ENCODE measurements at places on chromosomes 2 and 18.

DNA sequence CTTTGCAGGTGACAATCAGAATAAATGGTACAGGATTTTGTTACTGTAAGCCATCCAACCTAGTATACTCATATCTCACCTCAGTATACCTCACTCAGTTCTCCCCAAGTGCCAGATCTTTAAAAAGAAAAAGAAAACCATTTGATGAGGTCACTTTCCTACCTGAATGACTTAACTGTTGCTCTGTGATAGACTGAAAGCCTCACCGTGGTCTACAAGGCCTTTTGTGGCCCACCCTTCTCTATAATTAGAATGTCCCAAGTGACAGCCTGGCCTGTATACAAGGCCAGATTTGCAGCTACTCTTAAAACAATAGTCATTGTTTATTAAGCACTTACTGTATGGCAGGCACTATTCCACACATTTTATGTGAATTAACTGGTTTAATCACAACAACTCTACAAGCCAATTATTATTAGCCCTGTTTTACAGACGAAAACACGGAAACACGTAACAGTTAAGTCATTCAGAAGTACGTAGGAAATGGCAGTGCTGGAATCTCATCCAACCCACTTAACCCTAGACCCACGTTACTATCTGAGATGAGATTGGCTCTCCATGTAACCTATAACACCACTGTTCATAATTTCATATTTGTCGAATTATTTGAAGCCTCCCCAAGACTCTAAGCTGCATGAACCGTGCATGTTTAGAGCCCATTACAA is 28.3 kb downstream of the PKP4 start:
- DNase-seq: no peak

DNA sequence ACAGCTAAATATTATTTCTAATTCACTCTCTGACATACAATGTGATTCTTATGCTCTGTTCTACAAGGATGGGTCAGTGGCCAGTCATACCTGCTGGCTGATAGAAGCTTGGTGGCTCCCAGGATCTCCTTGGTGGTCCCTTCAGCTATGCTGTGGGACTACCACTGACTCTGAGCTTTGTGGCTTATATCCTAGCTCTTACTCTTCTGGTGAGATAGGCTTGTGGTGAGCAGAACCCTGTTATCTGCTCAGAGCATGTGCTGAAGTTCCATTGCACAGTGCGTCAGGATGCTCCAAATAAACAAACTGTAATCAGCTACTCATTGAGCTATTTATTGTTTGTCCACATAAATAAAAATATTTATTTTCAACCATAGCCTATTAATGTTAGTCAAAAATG is 51.7 kb downstream of the MFSD6 start:
- DNase-seq: no peak

DNA sequence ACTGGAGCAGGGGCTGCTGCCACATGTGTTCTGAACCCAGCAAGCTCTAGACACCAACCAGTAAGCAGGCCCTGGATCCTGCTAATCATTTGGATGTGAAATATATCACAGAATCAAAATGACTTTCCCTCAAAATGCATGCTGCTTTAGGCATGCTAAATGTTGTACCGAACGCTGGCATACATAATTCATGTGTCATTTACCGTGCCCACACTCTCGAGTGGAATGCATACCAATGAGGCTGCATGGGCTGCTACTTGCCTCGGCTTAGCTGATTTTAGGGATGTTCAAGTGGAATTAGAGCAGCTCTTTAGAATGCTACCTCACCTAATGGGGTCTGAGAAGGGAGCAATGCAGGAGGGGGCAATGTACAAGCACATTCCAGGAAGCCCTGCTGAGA is 509.6 kb upstream of the RAB6C start:
- no peak for DNase-seq

GRCh38 chr2:112973156-112973555 is 4.7 kb upstream of the IL36G start:
- no peak for DNase-seq

DNA sequence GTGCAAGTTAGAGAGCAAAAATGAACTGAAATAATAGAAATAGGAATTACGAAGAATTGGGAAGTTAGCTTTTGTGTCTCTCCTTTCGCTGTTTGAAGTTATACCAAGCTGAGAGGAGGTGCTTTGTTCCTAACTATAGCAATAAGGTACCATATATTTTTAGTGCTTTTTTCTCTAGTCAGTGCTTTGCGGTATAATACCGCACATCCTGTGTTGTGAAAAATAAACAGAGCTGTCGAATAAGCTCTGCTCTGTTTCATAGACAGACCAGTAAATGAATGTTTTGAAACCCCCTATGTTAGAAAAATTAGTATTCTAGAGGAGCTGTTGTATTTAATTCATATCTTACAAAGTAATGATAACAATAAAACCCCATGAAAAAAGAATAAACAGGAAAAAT is 130.8 kb downstream of the MAP4K4 start:
- DNase-seq: no peak

DNA sequence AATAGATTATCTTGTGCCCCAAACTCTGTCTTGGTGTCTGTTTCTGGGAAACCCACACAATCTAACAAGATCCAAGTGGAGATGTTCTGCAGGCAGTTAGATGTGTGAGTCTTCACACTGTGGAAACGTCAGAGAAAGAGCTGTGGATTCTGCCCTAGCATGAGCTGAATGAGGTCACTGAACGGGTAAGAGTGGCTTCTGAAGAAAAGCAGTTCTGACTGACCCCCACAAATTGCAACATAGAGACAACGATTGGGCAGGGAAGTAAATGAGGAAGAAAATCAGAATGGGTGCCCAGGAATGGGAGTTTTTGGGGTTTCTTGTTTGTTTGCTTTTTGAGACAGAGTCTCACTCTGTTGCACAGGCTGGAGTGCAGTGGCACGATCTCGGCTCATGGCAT is 12.9 kb upstream of the RPL37A start:
- DNase-seq: no peak

GRCh38 chr2:234874347-234875046 is 77.3 kb upstream of the SH3BP4 start:
- DNase-seq: no peak

- peak; percentile 13 for DNase-seq
These were observed 2.4 kb upstream of the RBM45 start for GRCh38 chr2:178109813-178110212.

DNA sequence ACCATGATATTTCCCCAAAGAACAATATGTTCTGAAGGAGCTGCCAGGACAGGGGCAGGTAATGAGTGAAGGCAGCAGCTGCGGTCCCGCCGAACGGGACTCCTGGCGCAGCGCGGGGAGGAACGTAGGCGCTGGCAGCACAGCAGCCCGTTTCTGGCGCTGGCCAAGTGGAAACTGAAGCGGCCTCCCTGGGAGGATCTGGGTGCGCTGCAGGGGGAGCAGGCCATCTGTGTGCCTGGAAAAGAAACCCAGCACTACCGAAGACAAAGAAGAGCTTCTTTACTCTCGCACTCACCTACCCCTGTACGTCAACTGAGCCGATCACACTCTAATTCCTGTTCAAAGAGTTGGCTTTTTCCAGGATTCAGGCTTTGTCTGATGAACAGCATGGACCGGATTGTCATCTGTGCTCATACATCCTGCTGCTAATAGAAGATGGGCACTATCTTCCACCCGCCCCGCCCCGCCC is 11.8 kb downstream of the G6PC2 start:
- no peak for DNase-seq

GRCh38 chr2:155368934-155369333 is 670.4 kb downstream of the KCNJ3 start:
- DNase-seq: peak; percentile 50

GRCh38 chr2:197198890-197199289 is 111.7 kb downstream of the ANKRD44 start:
- DNase-seq: no peak

- no peak for DNase-seq
These were observed 39.7 kb downstream of the RFX8 start for GRCh38 chr2:101435001-101435862.
